ENCODE measurements at places on chromosomes 6 and 20.
A peak's percentile ranks its signal among the peaks of the same experiment; 100 is the strongest.

GRCh38 chr20:17875106-17875980 is 93.3 kb downstream of the SNX5 start:
- peak; percentile 35 for DNase-seq

DNA sequence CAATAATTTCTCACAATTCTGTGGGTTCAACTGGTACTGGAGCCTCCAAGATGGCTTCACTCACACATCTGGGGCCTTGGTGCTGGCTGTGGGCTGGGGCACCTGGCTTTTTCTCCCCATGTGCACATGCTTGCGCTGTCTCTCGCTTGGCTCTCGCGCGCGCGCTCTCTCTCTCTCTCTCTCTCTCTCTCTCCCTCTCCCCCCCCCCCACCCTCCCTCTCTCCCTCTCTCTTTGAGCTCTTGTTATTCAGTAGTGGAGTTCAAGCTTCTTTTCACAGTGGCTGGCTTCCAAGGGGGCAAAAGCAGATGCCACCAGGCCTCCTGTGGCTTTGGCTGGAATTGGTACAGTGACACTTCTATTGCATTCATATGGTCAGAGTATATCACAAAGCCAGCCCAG is 10.8 kb upstream of the TBCC start:
- DNase-seq = no peak

GRCh38 chr20:7196481-7196880 is 429.0 kb downstream of the BMP2 start:
- DNase-seq = no peak

GRCh38 chr6:17483391-17484016 is 90.1 kb downstream of the CAP2 start:
- no peak for DNase-seq

- DNase-seq = no peak
These were observed 88.0 kb upstream of the ELOVL5 start for GRCh38 chr6:53436526-53437303.

GRCh38 chr6:144955392-144955791 is 670.3 kb downstream of the UTRN start:
- DNase-seq = no peak

DNA sequence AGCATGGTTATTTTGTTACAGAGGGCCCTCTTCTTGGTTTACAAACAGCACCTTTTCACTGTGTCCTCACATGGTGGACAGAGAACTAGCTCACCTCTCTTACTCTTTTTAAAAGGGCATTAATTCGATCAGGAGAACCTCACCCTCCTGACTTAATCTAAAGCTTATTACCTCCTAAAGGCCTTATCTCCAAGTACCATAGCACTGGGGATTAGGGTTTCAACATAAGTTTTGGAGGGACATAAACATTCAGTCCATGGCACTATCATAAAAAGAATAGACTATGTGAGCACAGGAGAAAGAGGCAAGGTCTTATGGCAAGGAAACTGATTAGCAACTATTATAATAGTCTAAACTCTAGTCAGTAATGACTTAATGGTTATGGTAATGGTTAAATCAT is 736.2 kb upstream of the ADGRB3 start:
- no peak for DNase-seq

GRCh38 chr6:148389086-148389485 is 46.4 kb downstream of the SASH1 start:
- DNase-seq = no peak

DNA sequence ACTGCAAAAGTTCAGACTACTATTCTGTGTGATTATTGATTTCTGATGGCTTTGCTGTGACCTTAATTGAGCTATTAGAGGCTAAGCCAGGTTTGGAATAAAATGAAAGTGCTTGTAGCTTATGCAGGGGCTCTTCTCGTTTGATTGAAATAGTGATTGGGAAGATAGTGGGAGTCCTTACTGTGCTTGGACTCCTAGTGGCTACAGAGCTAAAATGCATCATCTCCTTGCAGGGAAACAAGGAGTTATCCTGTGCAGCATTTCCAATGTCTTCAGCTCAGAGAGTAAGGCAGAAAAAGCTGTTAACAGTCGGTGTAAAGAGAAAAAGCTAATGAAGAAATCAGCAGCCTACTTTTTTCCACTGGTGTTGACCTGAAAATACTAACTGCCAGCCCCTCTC is 173.5 kb downstream of the SLC35F1 start:
- DNase-seq = no peak

DNA sequence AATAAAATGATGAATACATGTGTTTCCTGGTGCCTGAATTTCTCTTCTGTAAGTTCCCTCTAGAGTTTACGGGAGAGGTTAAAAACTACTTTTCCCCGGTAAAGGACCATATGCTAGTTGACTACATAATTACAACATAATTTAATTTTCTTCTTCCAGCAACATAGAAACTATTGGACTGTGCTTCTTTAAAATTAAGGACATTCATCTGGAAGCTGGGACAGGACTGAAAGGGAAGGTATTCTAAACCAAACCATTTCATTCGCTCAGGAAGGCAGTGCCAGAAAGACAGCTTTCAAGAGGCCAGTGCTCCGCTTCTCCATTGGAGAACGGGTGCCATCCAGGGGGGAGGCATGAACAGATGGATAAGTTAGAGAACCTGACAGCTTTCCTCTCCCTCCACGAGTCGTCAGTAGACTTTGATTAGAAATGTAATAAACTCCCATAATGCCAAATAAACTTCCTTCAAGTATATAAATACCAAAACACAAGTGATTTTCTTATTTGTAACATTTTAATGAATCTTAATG is 458.0 kb upstream of the SOX4 start:
- DNase-seq = no peak

DNA sequence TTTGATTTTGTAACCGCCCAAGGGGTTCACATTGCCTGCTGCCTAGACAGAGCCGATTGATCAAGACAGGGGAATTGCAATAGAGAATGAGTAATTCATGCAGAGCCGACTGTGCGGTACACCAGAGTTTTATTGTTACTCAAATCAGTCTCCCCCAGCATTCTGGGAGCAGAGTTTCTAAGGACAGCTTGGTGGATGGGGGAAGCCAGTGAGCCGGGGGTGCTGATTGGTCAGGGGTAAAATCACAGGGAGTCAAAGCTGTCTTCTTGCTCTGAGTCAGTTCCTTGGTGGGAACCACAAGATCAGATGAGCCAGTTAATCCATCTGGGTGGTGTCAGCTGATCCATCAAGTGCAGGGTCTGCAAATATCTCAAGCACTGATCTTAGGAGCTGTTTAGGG is 60.0 kb upstream of the EZR start:
- no peak for DNase-seq

- DNase-seq = no peak
These were observed 409.6 kb upstream of the CHD6 start for GRCh38 chr20:42027746-42028268.

GRCh38 chr20:17873410-17874270 is 95.0 kb downstream of the SNX5 start:
- peak; percentile 35 for DNase-seq

DNA sequence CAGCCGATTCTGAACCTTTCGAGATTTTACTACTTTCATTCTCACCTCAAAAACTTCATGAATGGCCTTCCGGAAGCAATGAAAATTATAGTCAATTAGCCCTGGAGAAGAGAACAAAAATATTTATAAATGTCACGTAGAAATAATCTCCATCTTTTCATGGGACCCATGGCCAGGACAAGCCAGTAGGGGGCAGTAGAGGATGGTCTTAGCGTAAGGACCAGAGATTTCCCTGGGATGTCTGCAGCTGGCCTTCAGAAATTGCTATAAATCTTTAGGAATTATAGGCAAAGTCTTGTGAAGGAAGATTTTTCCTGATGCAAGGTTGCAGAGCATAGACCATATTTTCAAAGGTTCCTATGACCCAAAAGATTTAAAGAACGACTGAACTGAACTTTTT is 15.6 kb upstream of the UBE2J1 start:
- peak; percentile 30 for DNase-seq

Measured in RWPE1 (cell line).